ENCODE measurements at places on chromosomes 3 and 15.

GRCh38 chr3:151460228-151460627 lies 633 bp downstream of the IGSF10 start:
- DNase-seq = no peak

DNA sequence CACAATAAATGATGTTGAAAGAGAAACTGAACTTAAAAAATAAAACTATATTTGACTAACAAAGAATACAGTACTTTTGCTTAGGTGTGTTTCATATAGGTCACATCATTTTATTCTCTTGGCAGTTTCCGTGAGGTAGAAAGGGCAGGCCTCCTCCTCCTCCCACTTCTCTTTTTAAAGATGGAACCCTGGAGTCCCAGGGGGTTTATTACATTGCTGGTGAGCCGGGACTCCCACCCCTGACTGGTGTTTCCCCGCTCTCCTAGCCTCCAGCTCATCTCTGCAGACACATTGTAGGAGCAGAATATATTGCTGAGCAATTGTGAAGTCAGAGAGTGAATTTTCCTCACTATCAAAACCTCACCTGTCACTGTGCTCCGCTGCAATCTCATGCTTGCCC lies 30.0 kb downstream of the ZDHHC23 start:
- DNase-seq = no peak

- no peak for DNase-seq
Measured at GRCh38 chr3:126617571-126617970, 37.4 kb downstream of the TXNRD3 start.

GRCh38 chr3:12978682-12979081 lies 94.5 kb downstream of the IQSEC1 start:
- DNase-seq = no peak

DNA sequence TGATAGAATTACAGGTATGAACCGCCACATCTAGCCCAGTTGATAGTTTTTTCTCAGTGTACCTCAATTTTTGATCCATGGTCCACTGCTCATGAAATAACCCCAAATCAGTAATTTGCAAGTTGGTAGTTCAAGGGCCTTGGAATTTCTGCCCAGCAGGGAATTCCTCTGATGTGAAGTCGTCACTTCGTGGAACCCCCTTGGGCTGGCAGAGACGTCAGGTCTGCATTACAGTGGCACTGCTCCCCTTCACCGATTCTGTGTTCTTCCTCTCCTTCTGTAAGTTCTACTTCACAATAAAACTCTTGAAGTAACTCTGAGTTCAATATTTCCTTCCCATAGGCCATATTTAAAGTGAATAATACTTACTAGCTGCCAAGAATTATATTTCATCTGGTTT lies 881.0 kb downstream of the OTOL1 start:
- no peak for DNase-seq

- no peak for DNase-seq
Measured at GRCh38 chr15:78316283-78317083, 17.1 kb upstream of the SKIC8 start.

DNA sequence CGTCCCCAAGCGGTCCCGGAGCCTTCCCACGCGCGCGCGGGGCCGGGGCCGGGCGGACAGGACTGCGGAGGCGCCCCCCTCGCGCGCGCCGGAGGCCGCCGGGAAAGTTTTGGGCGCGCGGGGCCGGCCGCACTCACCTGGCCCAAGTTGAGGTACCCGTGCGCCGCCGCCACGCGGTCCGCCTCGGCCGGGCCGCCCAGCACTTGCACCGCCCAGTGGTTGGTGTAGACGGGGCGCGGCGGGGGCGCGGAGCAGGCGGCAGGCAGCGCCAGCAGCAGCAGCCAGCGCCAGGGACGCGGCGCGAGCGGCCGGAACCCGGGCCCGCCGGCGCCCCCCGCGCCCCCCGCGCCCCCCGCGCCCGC lies 289 bp downstream of the PCSK6 start:
- no peak for DNase-seq

DNA sequence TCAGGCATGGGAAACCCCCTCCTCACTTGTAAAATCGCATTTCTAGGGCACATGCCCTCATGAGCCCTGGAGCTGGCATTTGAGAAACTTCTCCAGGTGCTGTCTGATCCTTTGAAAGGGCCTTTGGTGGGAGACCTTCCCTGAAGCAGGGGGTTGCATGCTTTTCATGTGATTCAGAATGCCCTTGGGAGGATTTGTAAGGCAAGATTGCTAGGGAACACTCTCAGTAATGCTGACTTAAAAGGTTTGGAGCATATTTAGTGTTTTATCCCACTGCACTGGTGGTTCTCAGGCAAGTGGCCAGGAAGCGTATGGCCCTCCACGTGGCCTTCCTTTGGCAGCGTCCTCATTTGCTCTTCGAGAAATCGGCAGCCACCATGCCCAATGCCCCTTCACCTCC lies 164.1 kb downstream of the ARRDC4 start:
- no peak for DNase-seq

- peak; percentile 61 for DNase-seq
Measured at GRCh38 chr15:90419738-90420406, 31.8 kb downstream of the IQGAP1 start.

GRCh38 chr3:64824394-64824909 lies 136.7 kb upstream of the ADAMTS9 start:
- DNase-seq = peak; percentile 62

DNA sequence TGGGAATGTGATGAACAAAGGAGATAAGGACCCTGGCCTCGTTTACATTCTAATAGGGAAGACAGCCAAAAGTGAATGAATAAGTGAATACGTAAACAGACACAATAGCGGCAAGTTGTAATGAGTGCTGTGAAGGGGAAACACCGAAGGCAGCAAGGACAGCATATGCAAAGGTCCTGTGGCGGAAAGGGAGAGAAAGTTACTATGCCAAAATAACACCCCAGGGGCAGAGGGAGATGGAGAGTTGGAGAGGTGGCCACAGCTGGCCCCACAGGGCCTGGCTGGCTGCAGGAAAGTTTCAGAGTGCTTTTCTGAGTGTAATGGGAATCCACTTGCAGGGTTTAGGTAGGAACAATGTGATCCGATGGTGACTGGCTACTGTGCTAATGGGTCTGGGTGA lies 91.9 kb downstream of the SLCO3A1 start:
- no peak for DNase-seq

- DNase-seq = no peak
Measured at GRCh38 chr3:105353485-105354161, 13.1 kb upstream of the ALCAM start.

Measured in brain microvascular endothelial cell (primary cell).